ENCODE measurements at places on chromosomes 4 and X.

DNA sequence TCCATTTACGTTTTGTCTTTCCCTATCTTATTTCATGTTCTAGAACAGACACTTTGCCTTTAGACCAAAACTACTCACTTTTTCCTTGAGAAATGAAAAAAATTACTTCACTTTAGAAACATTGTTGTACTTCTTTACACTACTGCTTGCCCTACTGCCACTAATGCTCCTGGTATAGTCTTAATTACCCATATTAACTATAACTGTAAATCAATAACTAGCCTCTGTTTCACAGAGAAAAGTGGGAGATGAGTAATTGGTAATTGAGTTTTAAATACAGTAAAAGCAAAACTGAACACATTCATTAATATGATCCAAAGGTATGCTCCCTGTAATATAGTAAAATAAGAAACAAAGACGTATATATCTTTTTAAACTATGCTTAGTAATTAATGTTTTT is 111.1 kb upstream of the JADE1 start:
- DNase-seq: no peak

DNA sequence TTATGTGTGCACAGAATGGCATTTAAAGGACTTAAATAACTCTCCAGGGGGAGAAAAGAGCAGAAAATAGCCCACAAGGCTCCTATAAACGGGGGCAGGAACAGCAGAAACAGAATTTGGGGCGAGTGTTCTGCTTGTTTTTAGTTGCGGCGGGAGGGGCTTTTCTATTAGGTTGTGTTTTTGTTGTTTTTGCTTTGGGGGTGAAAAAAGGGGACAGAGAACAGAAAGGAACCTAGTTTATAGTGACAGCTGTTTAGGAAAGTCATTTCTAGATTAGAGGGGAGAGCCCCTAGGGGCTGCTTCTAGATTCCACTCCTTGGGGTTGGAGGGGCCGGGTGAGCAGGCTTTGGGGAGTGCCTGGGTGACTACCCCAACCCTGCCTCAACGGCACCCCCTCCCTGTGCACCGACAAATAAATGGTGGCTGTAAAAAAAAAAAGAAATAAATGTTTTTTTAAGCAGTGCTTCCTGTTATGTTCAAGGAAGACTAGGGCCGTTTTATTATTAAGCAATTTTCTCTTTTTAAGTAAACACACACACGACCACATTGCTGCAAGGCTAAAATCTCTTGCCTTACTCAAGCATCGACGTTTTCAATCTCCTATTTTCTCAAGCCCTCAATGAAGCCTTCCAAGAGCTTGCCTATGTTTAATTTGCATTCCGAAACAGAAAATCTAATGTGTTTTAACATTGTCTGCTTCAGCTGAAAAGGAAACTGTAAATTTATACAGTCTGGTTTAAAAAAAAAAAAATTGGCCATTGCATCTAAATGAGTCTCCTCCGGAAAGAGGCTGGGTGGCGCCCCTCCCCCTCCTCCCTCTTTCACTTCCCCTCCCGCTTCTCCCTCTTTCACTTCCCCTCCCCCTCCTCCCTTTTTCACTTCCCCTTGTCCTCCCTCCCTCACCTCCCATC is 123.3 kb upstream of the TBL1X start:
- DNase-seq: peak; percentile 54

- no peak for DNase-seq
Measured at GRCh38 chr4:114606245-114606644, 7.6 kb downstream of the UGT8 start.

DNA sequence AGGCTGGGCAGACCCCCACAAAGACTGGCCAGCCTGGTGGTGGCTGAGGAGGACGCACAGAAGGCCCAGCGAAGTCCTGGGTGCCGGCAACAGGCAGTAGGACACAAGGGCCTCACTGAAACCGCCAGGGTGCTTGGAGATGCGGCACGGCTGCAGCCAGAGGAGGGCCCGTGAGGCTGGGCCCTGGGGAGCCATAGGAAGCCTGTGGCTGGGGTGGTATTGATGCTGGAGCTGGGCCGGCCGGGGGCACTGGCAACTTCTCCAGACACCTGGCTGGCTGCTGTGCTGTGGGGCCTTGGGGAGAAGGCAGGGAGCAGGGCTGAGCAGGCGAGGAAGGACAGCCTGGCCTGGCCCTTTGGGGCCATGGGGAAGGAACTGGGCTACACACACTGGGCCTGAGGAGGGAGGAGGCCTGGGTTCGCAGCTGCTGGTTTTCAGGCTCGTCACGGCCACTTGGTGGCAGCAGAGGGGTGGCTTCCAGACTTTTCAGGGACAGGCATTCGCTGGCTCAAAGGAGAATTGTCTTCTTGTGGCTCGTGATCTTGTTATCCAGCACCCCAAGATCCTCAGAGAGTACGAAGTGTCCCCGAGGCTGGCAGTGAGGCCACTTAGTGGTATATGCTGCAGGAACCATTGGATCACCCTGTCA is 37.2 kb downstream of the ATP2B3 start:
- DNase-seq: peak; percentile 82

DNA sequence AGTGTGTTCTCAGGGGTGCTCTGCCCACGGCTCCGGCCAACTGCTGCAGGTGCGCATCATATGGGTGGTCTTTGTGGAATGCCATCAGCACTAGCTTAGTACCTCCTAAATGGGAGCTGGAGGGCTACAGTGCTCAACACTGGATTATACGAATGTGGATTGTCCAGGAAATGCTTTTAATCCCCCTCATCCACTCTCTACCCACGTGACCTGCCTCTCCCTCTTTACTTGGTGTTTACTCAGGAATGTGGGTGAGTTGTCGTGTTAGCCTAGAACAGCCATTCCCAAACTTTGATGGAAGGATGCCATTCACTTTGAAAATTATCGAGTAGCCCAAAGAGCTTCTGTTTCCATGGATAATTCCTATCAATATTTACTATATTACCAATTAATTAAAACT is 150.8 kb downstream of the PTTG2 start:
- no peak for DNase-seq

DNA sequence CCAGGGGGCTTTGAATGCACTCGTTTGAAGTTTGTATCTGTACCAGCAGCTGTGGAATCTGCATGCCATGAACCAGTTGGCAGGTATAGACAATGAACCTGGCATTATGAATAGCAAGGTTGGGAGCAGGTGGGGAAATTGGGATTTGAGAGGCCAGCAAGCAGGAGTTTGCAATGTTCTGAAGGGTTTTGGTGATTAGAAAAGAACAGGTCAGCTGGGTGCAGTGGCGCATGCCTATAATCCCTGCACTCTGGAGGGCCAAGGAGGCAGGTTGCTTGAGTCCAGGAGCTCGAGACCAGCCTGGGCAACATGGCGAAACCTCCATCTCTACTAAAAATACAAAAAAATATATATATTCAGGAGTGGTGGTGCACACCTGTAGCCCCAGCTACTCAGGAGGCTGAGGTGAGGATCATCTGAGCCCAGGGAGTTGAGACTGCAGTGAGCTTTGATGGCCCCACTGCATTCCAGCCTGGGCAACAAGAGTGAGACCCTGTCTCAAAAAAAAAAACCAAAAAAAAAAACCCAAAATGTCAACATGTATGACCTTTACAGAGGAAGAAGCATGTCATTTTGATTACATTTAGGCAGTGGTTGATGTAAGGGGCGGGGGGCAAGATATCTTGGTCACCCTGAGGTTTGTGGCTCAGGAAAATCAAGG is 63.9 kb downstream of the TSC22D3 start:
- no peak for DNase-seq

DNA sequence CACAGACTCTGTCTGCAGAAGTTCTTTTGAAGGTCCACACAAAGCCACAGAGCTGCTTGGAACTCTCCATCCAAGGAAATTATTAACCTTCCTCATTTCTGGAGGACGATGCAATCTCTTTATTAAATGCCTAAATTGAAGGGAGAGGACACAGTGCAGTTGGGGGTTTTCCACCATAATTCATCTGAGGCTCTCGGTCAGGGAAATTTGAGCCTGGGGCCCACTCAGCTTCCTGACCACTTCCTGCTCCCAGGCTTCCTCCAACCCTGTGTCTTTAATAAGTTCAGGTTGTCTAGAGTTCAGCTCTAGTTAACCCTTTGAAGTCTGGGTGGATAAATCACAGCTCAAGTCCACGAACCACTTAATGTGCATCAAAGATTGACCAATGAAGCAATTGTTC is 58.5 kb downstream of the PRPS1 start:
- DNase-seq: no peak

GRCh38 chrX:33908898-33909297 is 223.2 kb downstream of the FAM47A start:
- DNase-seq: no peak

DNA sequence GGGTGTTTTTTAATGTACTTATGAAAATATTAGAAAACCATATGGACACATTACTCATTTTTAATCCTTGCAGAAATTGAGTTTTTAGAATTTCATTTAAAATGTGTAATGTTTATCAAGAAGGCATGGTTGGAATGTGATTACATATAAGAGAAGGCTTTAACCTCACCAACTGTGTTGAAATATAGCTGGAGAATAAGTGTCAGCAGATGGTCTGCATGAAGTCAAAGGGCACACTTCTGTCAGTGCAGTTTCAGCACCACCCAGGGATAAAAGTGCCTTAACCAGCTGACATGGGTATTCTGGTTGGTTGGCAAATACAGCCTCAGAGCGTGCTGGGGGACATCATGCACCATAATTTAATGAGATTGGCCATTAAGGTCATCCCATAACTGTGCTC is 21.2 kb upstream of the ANTXR2 start:
- no peak for DNase-seq

DNA sequence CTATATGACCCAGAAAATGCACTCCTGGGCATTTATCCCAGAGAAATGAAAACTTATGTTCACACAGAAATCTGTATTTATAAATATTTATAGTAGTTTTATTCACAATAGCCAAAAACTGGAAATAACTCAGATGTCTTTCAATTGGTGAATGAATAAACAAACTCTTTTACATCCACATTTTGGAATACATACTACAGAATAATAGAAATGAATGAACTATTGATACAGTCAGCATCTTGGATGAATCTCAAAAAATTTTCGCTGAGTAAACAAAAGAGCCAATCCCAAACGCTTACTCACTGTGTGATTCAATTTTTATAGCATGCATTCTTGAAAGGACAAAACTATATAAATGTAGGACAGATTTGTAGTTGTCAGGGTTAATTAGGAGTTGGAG is 75.1 kb upstream of the HTR2C start:
- DNase-seq: no peak

- DNase-seq: no peak
Measured at GRCh38 chrX:150421816-150422215, 58.7 kb downstream of the MAMLD1 start.

DNA sequence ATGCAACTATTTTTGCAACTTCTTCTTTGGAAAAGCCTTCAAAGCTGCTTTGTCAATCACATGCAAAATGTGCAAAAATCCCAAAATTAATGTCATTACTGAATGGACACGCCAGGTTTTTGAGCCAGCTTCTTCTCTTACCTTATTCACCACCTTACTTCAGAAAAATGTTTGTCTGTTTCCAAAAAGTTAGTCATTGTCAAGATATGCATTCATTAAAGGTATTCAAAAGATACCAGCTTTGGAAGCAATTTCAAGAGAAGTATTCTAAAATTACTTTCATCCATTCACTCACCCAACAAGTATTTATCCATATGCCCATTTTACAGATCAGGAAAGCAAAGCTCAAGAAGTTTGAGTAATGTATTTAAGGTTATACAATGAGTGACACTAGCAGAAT is 2.3 kb upstream of the SEPSECS start:
- DNase-seq: no peak

DNA sequence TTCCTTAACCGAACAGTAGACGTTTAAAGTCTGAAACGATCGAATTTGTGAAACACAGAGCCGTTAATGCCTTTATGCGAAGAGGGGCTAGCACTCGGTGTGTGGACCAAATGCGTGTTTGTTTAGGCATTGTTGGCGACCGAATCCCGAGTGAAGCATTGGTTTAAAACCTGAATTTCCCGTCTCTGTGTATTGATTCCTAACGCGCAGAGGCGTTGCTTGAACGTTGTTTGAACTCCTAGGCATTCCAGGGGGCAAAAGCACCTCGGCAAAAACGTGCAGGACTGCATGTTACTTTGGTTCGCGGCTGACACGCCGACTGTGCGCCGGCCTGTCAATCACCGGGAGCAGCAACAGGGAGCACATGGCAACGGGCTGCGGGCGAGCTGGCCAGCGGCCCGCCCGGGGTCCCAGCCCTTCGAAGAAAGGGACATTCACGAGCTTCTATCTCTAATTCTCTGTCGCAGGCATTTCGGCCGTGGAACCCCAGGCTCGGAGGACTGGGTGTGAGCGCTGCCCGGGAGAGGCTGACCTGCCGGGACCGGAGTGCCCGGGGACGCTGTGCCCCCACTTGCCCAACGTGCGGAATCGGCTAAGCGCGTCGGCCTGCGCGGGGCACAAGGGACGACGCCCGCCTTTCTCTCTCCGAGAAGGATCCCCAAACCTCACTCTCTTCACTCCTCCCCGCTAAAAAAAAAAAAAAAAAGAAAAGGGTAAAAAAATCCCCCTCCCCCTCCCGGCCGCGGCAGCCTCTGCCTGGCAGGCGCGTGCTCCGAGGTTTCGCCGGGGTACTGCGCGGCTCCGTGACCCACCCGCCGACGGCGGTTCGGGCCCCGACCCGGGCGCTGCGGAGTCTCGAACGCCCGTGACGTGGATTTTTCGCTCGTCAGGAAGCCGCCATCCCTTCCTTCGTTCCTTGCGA is 810 bp downstream of the SPRY1 start:
- DNase-seq: peak; percentile 39

- DNase-seq: no peak
Measured at GRCh38 chrX:152641256-152641875, 3.7 kb downstream of the GABRQ start.

GRCh38 chrX:37763400-37763799 is 16.5 kb upstream of the CYBB start:
- no peak for DNase-seq

DNA sequence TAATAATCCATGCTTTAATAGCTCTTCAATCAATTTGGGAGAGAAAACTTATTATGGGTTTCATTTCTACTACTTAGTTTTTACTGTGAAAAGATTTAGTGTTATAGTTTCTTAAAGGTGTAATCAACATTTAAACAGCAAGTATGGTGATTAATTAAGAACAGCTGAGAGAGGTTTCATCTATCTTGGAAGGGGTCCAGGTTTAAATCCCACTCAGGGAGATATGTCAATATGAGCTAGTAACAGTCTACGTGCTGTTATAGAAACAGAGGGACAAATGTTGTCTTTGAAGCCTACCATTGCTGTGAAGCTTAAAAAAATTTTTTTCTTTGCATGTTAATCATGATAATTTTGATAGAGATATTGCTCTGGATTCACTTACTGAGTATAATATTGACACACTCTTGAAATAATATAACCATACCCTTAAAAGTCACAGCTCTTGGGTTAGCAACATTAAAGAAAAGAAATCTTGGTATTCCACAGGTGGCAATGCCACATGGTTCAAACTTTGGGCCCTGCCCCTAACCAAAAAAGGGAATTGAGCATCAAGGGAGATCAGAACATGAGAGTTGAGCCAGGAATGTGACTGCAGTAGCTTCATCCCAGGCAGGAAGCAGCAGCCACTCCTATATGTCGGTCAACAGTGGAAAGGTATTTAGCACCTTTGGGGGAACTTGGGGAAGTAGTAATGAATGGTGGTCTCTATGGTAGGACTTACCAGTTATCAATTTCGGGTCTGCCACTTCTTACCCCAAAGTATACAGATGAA is 107.8 kb downstream of the ANK2 start:
- no peak for DNase-seq

Data from hippocampal formation (tissue), 2 donors.